ENCODE measurements at places on chromosomes 2 and 18. TPM values are rescaled to one million over a fixed set of nuclear protein-coding genes. Genes with fewer than 3 reads are reported as not detected.

WDR12 gene
- total RNA-seq = 23.0 TPM

IL1R1 gene
- total RNA-seq = 144 TPM

POLE4 gene
- 26.7 TPM for total RNA-seq

MDH1 gene
- total RNA-seq = 198 TPM

GPR75 gene
- total RNA-seq = 1.4 TPM

MARCO gene
- total RNA-seq = 18.7 TPM

IGFBP5 gene
- total RNA-seq = 773 TPM

All from sigmoid colon (tissue), 7 donors.